ENCODE measurements at places on chromosomes 6 and 20.

GRCh38 chr20:38447251-38447661 is 12.1 kb upstream of the SNHG17 start:
- no peak for DNase-seq

GRCh38 chr6:7805850-7806214 is 79.9 kb downstream of the BMP6 start:
- DNase-seq, result no peak

DNA sequence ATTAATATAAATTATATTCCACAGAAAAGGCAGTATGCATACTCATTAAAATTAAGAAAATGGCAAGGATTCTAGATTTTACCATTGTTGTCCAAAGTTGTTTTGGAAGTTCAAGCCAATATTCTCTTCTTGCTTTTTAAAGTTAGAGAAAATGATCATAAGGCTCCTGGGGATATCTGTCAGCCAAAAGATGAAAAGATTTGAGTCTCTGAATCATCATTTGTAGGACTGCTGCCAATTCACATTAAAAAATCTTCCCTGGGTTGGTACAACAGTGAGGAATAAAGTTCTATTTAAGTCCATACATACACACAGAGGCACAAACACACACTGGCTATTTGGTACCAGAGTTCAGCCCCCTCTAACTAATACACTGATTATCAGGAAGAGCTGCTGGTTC is 620.1 kb downstream of the COL12A1 start:
- no peak for DNase-seq

DNA sequence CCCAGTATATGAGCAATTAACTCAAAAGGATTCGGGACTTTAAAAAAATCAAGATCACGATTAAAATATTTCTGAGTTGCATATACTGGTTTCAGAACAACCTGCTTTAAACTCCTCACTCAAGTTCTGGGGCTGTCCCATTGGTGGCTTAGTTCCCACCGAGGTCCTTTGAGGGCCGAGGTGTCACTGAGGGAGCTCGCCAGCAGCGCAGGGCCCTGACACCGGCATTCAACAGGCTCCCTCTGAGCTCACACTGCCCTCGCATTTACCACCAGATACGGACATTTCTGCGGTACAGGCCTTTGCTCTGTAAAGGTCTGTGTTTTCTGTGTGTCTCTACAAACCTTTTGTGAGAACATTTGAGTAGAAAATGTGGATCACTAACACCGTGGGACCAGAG is 24.4 kb upstream of the BNIP5 start:
- no peak for DNase-seq

GRCh38 chr6:83536647-83537589 is 24.6 kb downstream of the PRSS35 start:
- DNase-seq, result no peak

GRCh38 chr6:144248003-144248402 is 37.1 kb upstream of the UTRN start:
- DNase-seq, result no peak

DNA sequence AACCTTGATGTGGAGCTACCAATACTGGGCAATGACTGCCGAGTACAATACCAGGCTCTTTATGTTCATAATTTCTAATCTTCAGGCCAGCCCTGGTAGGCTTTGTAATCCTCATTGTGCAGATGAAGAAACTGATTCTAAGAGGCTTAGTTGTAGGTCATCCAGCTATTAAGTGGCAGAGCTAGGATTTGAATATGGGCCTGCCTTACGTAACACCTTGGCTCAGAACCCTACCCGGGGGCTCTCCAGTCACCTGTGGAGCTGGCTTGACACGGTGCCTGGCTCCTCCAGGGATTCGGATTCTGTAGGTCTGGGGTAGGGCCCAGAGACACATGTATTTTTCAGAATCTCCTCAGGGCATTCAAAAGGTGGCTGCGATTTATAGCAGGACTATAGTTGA is 515.5 kb downstream of the QKI start:
- DNase-seq, result no peak

GRCh38 chr6:111522393-111523020 is 39.5 kb upstream of the REV3L start:
- peak; percentile 46 for DNase-seq

- DNase-seq, result peak; percentile 78
Measured at GRCh38 chr20:47318586-47319516, 37.6 kb downstream of the ZMYND8 start.

DNA sequence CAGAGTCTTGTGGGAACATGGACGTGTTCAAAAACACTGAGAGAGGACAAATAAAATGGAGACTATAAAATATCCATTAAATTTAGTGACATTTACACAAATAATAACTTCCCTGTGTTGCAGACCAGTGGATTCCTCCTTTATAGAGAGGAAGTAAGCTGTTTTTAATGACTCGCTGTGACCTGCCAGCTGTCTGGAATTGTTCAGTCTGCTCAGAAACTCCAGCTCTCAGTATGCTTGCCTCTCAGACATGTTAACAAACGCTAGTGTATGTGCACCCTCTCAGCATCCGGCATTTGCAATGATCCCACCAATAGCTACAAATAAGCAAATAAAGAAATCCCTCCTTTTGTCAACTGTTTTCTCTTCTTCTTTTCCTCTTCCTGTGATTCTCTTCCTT is 158.0 kb upstream of the TCF21 start:
- no peak for DNase-seq

- DNase-seq, result peak; percentile 4
Measured at GRCh38 chr6:142551274-142551811, 249.5 kb downstream of the ADGRG6 start.

- DNase-seq, result peak; percentile 76
Measured at GRCh38 chr6:87702589-87702945, 534 bp upstream of the AKIRIN2 start.

GRCh38 chr6:126300735-126301134 is 39.2 kb upstream of the CENPW start:
- DNase-seq, result no peak

DNA sequence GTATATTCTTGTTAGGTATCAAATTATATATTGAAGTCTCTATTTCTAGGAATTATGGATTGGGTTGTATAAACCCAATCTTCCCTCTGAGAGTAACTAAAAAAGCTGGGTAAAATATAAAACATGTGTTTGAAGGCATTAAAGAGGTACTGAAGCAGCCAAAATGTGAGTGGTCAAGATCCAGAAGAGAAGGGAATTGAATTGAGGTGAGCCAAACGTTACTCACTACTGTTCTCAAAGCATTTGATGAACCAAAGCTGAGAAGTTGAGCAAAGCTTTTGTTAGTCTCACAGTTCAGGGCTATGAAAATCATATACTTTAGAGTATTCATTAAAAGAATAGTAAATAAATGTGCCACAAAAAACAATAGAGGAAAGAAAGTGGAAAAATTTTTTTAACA is 365.8 kb downstream of the BCKDHB start:
- no peak for DNase-seq

DNA sequence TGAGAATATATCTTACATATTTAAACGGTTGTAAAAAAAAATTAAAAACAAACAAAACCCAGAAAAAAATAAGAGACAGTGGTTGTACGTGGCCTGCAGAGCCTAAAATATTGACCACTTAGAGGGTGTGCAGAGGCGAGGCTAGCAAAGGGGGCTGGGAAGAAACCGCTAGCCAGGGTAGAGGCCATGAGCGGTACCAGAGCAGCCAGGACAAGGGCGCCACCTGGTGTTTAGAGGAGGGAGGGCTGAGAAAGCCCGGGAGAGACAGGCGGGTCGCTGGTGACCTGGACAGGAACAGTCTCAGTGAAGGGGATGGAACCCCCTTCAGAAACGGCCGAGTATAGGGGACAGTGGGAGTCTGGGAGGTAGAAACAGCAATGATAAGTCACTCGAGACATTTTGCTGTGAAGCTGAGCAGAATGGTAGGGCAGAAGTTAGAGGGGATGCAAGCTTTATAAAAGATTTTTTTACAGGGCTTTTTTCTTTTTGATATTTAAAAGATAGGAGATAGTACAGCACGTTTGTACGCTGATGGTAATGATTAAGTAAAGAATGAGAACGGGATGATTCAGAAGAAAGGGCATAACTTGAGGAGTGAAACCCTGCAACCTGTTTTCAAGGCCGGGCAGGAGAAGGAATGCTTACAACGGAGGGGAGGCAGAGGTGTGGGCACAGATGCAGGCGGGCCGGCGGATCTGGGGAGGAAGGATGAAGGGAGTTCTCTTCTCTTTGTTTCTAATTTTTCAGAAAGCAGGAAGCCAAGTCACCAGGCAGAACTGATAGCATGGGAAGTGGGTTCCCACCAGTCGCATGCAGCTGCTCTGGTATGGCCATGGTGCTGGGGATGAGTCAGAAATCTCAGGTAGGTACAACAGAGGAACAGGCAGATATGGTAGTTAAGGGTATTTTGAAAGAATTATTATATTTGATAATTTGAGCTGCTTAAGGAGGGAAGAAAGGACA is 76.2 kb downstream of the FAM229B start:
- DNase-seq, result peak; percentile 70

GRCh38 chr20:36969478-36970186 is 18.1 kb upstream of the SAMHD1 start:
- DNase-seq, result no peak

GRCh38 chr6:150478656-150479545 is 110.1 kb downstream of the IYD start:
- no peak for DNase-seq

DNA sequence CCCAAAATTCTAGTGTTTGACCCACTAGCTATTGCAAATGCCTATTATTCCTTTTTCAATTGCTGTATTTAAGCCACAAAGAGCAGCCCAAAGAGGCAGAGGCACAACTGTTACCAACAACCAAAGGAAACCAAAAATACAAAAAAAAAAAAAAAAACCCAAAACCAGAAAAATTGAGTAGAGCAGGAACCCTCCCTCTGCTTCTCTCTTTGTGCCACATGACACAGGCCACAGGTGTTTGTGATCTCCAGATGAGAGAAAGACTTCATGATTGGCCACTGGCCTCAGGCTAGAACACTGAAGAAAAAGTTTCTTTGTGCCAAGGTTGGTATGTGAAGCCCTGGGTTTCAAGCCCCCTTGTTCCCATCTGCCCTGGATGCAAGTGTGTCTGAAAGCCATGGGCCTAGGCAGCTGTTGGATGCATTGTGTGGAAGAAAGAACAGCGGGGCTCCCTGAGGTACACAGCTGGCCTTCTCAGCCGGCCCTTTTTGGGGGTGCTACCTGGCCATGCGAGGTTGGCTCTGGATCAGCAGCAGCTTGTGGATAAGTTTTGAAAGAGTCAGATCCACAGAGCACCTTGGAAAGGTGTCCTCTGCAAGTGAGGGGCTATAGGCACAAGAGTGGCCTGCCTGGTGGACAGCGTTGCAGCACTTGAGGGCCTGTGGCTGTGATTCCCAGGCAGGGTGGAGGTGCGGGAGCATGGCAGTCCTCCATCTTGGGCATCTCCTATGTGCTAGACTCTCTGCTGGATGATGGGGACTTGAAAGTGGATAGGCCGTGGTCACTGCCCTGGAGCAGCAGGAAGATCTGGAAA is 204.5 kb downstream of the ZDHHC14 start:
- no peak for DNase-seq

DNA sequence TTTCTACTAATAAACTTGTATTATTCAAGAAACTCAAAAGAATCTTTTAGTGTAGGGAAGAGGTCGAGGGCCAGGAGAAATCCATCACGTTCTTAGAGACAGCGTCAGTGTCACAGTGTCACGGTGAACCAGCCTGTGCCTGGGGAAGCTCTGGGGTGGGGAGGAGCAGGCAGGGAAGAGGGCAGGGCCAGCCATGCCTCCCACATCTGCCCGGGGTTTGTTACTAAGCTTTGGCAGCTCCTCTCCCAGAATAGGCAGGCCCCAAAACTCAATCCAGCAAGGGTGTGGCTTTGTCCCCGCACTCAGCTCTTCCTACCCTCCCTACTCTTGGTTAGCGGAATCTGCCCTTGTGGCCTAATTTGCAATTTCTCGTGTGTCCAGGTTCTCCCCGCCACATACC is 72.9 kb downstream of the TCP11 start:
- DNase-seq, result no peak

DNA sequence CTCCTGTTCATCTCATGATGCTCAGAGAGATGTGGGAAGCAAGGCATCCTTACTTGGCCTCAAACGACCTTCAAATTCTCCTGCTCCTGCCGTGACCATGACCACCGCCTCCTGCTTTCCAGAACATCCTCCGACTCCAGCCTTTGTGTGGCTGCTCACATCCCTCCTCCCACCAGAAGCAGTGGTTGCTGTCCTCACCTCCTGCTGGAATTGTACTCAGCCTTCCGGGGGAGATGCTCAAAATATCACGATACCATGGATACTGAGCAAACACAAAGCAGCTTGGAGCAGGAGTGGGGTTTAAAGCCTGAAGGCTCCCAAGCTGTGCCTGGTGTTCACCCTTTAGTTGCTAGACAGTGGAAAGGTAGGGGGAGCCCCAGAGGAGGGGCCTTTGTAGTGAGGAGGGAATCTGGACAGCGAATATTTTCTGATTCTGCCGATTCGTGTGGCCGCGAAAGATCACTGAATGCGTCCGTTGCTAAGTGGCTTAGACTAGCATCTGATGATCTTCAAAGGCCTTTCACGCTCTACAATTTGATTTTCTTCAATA is 9.3 kb upstream of the DUSP22 start:
- DNase-seq, result no peak

DNA sequence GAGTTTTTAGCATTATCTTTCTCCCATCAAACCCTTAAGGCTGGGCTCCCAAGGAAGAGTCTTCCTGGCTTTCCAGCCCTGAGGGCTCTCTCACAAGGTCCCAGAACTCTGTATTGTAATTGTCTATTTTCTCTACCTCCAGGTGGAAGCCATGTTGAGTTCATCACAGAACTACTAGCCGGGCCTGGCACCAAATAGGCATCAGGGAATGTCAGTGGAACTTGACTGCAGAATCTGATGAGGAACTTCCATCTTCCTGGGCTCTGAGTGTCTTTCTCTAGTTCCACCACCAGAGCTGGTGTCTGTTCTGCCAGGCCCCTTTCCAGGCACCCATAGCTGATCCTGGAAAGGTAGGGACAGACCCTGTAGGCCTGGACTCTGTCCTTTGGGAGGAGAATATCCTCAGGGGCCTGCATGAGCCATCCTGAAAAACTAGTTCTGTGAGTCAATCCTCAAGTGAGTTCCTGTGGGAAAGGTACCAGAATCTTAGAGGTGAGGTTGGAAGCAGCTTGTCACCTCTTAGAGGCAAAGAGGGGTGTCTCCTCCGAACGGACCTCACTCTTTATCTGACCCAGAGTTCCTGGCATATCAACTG is 11.1 kb upstream of the TOP1 start:
- DNase-seq, result no peak

DNA sequence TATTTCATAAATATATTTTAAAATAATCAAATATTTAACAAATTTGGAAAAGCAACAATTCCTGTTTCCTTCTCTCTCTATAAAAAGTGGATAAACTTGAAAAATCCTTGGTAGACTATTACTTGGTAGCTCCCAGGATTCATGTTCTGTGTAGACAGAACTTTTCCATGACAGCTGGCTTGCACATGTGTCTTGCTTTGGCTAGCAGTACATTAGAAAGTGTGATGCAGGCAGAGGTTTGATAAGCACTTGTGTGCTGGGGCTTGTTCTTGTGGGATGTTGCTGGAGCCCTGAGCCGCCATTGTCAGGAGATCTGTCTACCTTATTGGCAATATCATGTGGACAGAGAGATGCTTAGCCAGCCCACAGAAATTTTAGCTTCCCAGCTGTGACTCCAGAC is 327.2 kb downstream of the CDKAL1 start:
- DNase-seq, result no peak
